NCI-H1694 treated with DMSO at 0.1 percent for 48 hours (cell line): ENCODE measurements at places on chromosomes 2 and 18.

DNA sequence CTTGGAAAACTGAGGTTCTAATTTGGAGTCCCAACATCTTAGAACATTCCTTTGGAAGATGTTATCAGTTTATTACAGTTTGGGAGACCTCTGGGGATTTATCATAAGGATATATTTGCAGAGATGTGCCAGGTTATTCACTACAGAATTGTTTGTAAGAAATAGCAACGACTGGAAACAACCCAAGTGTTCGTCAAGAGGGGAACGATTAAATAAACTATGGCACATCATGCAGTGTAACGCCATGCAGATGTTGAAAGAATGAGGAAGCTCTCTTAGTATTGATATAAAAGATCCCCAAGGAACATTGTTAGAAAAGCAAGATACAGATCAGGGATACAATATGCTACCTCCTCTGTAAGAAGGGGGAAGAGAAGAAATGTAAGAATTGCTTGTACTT is 210.6 kb downstream of the TMEM247 start:
- DNase-seq = no peak

- DNase-seq = no peak
These were observed 47.3 kb downstream of the ROCK1 start for GRCh38 chr18:21064347-21064746.

GRCh38 chr2:239200646-239201530 is 199.9 kb downstream of the HDAC4 start:
- no peak for DNase-seq

DNA sequence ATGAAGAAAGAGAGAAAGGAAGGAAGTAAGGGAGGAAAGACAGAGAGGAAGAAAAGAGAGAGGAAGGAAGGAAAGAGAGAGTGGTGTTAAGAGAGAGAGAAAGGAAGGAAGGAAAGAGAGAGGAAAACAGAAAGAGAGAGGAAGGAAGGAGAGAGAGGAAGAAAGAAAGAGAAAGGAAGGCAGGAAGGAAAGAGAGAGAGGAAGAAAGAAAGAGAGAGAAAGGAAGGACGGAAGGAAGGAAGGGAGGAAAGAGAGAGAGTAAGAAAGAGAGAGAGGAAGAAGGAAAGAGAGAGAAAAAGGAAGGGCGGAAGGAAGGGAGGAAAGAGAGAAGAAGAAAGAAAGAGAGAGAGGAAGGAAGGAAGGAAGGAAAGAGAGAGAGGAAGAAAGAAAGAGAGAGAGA is 127.4 kb downstream of the GALNT3 start:
- DNase-seq = no peak

- peak; percentile 82 for DNase-seq
These were observed 6.5 kb upstream of the CAPN10 start for GRCh38 chr2:240579771-240580614.

DNA sequence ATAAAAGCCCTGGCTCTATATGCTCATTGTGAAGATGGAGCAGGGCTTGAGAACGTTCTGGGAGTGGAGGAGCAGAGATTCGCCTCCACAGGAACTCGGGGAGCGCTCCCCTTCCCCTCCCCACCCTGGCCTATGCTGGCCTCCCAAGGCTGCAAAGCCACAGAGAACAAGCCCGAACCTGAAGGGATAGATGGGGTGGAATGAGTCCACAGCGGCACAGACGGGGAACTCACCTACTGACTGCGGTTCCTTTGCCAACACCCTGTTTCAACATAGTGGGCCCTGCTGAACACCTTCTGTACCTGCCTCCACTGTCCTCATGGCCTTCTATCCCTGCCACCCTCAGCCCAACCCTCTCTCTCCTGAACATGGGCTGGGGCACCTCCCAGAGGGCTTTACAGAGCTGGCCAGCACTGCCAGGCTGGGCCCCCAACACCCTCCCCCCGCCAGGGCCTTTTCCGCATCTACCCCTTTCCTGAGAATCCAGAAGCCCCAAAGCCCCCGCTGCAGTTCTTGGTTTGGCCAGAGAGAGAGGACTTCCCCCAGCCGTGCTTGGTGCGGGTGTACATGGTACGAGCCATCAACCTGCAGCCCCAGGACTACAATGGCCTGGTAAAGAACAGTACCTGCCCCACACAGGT is 41.5 kb downstream of the LMAN2L start:
- no peak for DNase-seq

GRCh38 chr2:86783615-86784339 is 6.9 kb downstream of the CD8A start:
- no peak for DNase-seq

DNA sequence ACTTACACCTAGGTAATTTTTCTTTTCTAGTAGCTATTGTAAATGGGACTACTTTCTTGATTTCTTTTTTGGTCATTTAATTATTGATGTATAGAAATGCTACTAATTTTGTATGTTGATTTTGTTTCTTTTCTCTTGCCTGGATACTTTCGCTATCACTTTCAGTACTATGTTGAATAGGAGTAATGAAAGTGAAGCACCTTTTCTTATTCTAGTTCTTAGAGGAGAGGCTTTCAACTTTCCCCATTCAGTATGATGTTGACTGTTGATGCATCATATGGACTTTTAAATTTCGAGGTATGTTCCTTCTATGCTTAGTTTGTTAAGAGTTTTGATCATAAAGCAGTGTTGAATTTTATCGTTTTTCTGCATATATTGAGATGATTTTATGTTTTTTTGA is 142.5 kb downstream of the CDH19 start:
- DNase-seq = no peak

DNA sequence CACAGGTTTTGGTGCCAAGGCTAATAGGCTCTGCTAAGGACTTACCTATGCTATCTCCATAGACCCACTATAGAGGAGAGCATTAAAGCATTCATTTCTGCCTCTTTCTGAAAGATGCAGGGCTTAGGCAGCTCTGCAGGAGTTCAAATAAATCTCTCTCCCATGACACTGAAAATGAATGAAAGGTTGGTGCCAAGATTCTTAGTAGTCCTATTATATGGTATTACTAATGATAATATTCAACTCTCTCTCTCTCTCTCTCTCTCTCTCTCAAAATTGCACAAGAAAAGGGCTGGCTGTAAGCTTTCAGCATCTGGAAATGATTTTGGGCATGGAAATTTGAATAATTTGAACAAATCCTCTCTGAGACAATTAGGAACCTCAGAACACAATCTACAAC is 433.7 kb downstream of the MBD2 start:
- DNase-seq = no peak
